ENCODE measurements at places on chromosomes 2 and 18. TPM values are rescaled to one million over a fixed set of nuclear protein-coding genes. Genes with fewer than 3 reads are reported as not detected.

DNA sequence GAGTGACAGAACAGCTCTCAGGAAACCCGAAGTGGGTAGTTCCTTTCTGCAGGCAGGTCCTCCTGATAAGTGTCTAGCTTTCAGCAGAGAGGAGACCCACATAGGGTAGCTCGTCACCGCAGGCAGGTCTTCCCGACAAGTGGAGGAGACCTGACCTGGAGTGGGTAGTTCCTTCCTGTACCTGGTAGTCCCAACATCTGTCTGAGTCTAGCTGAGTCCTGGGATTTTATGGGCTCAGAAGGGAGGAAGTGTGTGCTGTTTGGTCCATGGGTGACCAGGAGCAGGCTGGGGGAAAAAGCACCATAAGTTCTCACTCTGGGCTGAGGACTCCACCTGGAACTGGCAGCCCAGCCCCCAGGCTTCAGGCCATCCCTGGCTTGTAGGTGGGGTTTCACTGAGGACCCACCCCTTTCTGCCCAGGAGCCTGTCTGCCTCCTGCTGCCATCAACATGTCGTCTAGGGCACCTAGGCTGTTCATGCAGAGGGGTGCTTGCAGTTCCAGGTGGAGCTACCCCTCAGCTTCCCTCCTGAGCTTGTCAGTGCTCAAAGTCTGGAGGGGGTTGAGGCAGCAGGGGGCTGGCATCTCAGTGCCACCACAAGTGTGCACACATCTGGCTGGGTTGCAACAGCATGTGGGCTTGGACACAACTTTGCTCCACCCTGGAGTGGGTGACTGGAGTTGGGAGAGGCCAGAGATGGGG is 9.4 kb downstream of the DYSF start:
- DNase-seq, result no peak

DNA sequence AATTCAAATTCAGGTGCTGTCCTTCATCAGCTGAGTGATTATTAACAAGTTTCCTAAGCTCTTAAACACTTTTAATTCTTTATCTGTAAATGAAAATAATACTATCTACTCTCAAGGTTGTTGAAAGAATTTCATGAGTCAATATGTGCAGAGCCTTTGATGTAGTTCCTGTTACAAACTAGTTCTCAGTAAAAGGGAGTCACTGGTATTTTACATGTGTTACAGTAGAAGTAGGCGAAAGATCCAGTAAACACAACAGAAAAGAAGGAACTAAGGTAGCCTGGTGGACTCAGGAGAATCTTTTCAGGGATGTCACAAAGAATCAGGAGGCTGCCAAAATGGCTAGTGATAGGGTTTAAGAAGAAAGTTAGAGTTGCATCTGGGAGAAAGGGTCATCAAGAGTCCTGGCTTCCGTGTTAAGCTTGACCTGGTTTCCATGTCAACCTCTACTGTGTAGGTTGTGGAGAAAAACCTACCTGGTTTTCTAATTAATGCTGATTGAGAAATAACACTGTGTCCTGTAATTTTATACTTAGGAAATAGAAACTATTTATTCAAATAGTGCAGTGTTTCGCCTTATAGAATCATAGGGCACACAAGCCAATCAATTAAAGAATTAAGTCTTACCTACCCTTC is 58.3 kb upstream of the TRIB2 start:
- DNase-seq, result no peak

- DNase-seq, result peak; percentile 89
Measured at GRCh38 chr18:45212181-45213039, 402.9 kb upstream of the SLC14A2 start.

DNA sequence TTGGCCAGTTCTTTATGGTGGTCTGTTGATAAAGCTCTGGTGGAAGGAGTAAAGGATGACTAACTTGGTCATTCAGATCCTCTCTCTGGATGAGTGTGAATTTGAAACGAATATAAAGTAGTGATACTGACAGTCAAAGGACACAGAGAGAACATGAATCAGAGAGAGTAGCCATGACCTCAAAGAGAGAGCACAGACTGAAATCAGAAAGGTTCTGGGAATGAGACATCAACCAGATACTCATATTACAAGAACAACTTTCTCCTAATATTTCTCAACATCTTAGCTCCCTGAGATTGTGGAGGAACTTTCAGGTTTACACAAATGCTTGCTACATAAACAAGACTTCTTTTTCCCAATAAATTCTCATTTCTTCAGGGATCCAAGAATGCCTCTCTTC is 849.1 kb upstream of the CHAC2 start:
- DNase-seq, result no peak

Gene DNAJC5G
- total RNA-seq, result 3.9 TPM

Gene GALM
- 9.4 TPM for total RNA-seq

DNA sequence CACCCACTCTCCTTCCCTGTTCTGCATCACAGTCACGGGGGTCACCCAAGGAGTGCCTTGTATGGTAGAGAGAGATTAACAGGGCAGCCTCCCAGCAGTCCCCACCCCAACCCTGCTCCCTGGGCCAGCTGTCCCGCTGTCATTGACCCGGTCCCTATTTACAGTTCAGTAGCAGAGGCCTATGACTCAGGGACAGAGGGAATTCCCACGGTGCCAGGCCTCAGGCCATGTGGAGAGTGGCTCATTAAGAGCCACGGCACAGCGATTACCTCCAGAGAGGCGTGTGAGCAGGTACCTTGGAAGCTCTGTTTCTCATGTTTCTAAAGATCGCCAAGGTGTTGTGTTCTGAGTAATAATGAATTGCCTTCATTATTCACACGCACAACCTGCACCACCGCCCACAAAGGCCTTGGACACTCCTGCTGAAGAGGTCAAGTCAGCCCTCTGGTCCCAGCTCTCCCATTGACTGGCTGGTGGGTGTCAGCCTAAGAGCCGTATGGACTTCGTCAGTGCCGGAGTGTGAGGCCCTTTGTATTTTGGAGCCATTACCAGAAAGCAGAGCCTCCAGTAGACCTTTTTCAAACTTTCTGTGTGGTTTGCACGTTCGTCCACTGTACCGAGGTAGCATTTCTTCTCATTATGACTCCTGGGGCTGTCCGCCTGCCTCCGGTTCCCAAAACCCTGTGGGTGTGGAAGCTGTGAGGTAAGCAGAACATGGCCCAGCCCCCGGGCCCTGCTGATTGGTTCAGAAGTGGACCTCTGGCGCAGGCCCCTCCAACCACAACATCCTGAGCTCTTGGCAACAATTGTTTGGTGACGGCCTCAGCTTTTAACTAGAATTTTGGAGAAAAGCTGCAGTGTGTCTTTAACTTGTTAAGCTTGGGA is 47.0 kb downstream of the SERTAD2 start:
- peak; percentile 92 for DNase-seq

GRCh38 chr2:72035518-72036172 is 112.0 kb downstream of the CYP26B1 start:
- DNase-seq, result no peak

GRCh38 chr2:20023688-20024087 is 11.2 kb upstream of the MATN3 start:
- no peak for DNase-seq

- DNase-seq, result no peak
Measured at GRCh38 chr2:71879509-71880184, 268.0 kb downstream of the CYP26B1 start.

GRCh38 chr2:858646-859045 is 92.0 kb upstream of the SNTG2 start:
- DNase-seq, result no peak

Gene ATP6V1B1
- not detected for total RNA-seq

DNA sequence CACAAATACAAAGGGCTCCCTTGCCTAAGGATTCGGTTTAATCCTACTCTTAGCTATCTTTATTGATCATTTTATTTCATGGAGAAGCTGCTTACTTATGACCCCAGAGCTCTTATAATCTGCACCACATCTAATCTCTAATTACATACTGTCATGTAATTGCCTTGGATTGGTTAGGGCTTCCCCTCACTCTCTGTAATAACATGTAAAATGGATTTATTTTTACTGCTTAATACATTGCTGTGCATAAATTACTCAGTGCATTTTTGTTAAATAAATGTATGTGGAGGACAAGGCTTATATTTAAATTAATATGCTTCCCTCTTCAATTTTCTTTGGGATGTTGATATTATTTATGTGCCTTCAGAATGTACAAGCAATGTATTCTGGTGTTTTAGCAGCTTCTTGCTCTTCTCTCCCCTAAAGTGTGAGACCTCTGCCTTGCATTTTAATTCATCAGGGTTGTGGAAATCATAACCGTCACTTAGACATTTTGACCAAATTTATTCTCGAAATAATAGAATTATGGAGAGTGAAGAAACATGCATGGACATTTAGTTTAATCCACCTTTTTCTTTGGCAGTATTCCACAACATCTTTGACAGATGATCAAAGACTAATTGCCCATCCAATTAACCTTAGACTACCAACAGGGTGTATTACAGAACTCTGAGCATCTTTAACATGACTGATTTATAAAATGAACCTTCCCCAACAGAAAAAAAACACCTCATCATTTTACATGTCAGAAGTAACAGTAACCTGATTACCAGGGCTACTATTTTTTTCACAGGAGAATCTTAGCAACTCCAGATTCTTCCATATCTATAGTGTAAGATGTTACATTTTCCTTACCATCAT is 692.6 kb downstream of the LRRTM4 start:
- DNase-seq, result no peak

- no peak for DNase-seq
Measured at GRCh38 chr18:77079954-77080682, 52.5 kb downstream of the MBP start.

- DNase-seq, result peak; percentile 59
Measured at GRCh38 chr2:222320436-222321395, 21.9 kb upstream of the PAX3 start.

GRCh38 chr2:81672923-81673322 is 1368.4 kb upstream of the LRRTM1 start:
- no peak for DNase-seq

DNA sequence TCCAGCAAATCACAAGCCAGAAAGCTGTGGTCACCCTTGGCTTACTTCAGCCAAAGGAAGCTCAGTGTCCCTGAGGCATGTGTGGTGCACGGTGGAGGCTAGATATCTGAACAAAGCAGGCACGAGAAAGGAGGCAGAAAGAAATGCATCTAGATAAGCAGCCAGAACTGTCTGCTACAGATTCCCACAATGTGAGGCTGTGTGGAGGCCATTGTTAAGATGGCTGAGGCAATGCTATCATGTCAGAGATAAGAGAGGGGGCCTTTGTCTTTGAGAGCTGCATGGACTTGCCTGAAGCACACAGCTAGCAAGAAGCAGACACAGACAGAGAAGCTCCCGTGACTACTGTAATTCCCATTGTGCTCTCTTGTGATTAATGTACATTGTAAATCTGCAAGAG is 110.5 kb upstream of the LYPD6 start:
- DNase-seq, result no peak

DNA sequence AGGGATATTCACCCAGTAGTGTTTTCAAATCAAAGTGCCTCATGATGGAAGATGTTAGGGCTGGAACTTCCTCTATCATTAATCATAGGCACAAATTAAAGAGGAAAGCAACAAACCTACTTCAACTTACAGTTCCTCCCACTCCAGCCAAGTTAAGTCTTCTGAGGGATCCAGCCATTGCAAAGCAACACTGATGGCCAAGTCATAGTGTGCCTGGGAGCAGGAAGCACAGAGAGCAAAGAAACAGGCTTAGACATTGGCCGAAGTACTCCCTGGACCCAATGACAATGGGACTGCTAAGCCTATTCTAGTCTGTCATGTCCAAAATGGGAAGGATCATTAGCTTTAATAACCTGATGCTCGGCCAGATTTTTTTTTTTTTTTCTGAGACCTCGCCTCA is 7.0 kb downstream of the C2orf80 start:
- DNase-seq, result no peak

DNA sequence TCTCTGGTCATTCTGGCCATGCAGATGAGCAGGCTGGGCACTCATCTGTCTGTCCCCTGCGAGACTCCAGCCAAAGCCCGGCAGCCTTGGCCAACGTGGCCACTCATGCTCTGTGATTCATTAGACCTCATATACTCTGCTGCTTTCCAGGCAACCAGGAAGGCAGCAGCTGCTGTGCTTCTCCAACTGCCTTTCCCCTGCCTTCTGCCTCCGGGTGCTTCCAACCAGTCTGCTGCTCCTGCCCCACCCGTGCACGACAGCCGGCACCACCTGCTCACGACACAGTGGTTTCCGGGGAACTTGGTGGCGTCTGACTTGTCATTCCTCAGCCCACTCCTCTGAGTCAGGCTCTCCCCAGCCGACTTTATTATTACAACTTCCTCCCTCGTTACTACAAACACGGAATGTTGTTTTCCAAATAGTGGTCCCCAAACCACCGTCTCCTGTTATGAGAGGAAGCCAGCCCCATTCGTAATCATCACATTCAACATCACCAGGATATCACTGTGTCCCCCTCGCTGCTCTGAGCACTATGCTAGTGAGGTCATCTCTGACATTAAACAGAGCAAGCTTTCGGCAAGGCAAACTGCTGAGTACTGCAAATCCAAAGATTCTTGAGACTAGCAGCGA is 392.4 kb downstream of the ALK start:
- no peak for DNase-seq

- peak; percentile 29 for DNase-seq
Measured at GRCh38 chr2:36450466-36451196, 95.1 kb downstream of the CRIM1 start.

Gene EMX1
- not detected for total RNA-seq

Gene VWA3B
- total RNA-seq, result 0.98 TPM

Gene TDRD15
- 0.28 TPM for total RNA-seq

Gene TAF4B
- total RNA-seq, result 7.6 TPM

GRCh38 chr18:21575656-21576055 is 24.8 kb downstream of the ESCO1 start:
- no peak for DNase-seq

Gene FAHD2B
- total RNA-seq, result 14.1 TPM

DNA sequence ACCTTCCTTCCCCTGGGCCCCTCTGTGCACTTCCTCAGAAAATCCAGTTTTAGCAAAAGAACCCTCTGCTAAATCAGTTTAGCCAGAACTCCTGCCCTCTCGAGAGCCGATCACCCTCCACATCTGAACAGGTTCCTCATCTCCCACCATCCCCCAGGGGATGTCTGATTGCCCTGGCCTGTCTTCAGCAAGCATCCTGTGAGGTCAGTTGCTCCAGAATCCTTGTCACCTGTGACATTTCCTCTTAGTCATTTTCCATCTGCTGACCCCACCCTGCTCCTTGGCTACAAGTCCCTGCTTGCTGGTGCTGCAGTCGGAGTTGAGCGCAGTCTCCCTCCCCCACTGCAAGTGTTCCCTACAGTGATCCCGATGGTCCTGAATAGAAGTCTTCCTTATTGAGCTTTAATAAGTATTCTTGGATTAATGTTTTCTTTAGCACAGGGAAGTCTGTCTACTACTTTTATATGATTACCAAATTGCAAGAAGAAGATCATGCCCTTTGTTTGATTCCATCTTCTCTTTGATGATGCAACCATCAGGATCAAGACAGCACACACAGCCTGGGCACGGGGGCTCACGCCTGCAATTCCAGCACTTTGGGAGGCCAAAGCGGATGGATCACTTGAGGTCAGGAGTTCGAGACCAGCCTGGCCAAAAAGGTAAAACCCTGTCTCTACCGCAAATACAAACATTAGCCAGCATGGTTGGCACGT is 30.9 kb upstream of the UBE2F start:
- no peak for DNase-seq

GRCh38 chr2:37375741-37376288 is 31.4 kb downstream of the QPCT start:
- no peak for DNase-seq

Gene EGR4
- total RNA-seq, result not detected

DNA sequence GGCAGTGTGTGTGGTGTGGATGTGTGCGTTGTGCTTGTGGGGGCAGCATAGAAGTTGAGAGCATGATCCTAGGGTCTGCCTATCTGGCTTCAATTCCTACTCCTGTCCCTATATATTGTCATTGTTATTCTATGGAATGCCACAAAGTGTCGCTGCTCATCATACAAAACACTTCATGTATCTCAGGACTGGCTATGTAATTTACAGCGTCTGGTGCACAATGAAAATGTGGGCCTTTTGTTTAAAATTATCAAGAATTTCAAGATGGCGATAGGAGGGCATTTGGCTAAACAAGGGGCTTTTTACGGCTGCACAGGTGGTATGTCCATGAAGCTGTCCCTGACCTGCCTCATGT is 3.4 kb downstream of the SERPINB2 start:
- DNase-seq, result no peak
